ENCODE measurements at places on chromosomes 3 and 15.

DNA sequence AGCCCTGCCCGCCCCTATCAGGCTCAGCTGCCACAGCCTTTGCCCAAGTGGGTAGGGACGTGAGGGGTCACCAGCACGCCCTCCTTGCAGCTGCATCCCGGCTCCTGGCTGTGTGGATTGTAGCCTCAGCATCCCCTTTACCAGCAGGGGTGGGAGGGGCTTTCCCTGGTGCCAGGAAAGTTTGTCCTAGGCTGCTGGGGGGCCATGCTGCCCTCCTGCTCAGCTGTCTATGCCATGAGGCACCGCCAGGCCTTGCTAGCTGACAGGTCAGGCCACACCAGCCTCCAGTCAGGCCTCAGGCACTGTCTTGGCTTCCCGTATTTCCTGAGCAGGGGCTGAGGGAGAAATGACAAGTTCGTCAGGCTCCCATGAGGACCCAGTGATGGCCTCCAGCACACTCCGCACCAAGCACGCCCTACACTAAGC, 32.3 kb downstream of the TKT start:
- no peak for DNase-seq

DNA sequence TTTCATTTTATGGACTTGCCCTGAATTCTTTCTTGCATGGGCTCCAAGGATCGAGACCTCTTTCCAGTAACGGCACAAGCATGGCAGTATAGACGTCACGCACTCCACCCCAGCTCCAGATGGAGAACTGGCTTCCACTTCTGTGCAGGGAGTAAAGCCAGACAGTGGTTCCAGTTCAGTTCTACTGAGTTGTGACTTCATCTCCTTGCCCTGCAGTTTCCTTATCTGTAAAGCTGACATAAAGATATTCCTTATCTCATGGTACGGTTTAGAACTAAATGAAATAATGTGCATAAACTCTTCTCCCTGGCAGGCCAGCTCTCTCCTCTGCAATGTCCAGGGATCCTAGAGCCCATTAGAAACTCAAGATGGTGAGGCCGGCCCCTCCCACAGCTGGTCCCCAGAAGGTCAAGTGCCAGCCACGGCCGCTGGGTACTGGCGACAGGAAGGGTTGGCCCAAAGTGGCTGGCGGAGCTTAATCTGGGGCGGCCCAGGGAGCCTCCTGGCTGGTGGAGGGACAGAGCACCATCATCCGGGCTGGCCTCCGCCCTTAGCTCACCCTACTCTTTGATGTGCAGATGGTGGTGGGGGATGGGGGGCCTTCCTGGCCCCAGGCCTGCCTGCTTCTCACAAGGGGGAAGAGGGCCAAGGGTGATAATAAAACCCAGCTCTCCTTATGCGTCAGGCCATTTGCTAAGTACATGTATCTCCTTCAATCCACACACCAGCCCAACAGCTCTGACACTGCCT, 7.2 kb downstream of the MESP2 start:
- DNase-seq: no peak

DNA sequence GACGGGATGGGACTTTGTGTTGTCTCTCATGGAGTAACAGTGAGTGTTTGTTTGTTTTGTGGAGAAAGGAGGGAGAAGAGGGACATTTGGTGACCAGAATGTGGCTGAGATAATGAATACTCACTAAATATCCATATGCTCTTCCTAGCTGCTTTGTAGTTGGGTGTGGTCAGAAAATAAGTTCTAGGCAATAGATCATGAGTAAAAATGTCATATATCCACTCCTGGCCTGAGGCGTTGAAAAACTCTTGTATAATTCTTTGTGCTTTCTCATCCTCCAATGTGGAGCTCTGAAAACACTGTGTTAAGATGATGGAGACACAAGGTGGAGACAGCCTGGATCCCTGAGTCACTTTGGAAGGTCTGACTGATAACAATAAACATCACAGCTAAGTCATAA, 28.0 kb upstream of the IL16 start:
- DNase-seq: no peak

GRCh38 chr3:112335434-112335781, 2.5 kb downstream of the CD200 start:
- DNase-seq: no peak

- no peak for DNase-seq
Observed at GRCh38 chr3:181534781-181535221, 176.9 kb upstream of the SOX2 start.

- DNase-seq: no peak
Observed at GRCh38 chr15:63979262-63979793, 67.0 kb downstream of the DAPK2 start.

- DNase-seq: no peak
Observed at GRCh38 chr3:191314109-191314728, 15.0 kb upstream of the CCDC50 start.

DNA sequence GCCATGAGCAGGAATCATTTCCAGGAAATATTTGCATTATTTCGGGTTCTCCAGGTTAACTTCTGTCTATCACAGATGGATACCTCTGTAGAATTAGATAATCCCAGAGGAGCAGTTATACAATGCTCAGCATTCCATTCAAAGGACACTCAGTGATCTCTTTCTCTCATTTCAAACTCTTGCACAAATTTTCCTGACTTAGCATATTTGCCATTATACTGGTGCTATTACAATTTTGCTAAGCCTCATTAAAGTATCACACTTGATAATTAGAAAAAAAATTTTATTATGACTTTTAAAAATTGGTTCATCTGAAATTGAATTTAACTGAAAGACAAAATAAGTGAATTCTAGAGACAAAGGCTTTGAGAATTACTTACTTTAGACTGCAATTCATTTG, 469.0 kb downstream of the EPHA3 start:
- DNase-seq: no peak

DNA sequence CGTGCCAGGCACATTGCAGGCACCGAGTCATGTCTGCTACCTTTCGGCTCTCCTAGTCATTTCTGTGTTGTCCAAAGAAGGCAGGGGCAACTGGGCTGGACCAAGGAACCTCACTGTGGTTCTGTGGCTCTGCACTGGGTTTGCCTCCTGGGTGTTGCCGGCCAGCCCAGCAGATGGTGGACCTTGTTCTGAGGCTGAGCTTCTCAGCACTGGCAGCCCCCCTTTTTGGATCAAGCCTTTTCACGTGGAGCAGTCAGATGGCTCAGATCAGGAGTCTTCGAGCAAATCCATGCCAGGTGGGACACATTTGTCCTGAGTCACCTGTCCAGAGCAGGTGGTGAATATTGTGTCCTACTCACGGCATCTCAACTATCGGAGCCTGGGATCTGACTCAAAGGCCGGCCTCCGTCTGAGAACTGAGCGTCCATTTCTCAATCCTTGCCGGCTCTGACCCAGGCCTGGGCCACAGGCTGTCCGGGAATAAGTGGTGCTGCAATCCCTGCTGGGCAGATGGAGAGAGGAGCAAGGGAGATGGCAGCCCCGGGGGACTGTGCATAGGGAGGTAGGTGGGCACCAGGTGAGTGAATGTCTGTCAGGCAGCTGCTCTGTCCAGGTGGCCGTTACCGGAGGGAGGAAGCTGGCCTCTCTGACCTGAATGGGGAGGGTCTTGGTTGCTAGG, at the start of gene IL16:
Gene IL16 (plus strand): TSS at position 304 of the 679 bp plus-strand sequence. CDS start 28,521 bp downstream, outside the sequence.
- DNase-seq: no peak

DNA sequence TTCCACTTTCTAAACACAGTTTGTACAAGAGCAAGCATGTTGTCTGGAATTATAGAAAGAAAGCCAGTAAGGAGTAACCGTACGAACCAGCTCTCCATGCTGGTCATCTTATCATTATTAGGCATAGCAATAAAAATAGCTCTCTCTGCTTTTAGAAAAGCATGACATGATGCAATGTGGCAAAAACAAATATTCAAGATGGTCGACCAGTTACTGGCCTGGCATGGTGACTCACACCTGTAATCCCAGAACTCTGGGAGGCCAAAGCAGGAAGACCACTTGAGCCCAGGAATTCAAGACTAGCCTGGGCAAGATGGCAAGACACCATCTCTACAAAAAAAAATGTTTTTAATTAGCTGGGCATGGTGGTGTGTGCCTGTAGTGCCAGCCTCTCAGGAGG, 2.6 kb upstream of the MAP4 start:
- no peak for DNase-seq

DNA sequence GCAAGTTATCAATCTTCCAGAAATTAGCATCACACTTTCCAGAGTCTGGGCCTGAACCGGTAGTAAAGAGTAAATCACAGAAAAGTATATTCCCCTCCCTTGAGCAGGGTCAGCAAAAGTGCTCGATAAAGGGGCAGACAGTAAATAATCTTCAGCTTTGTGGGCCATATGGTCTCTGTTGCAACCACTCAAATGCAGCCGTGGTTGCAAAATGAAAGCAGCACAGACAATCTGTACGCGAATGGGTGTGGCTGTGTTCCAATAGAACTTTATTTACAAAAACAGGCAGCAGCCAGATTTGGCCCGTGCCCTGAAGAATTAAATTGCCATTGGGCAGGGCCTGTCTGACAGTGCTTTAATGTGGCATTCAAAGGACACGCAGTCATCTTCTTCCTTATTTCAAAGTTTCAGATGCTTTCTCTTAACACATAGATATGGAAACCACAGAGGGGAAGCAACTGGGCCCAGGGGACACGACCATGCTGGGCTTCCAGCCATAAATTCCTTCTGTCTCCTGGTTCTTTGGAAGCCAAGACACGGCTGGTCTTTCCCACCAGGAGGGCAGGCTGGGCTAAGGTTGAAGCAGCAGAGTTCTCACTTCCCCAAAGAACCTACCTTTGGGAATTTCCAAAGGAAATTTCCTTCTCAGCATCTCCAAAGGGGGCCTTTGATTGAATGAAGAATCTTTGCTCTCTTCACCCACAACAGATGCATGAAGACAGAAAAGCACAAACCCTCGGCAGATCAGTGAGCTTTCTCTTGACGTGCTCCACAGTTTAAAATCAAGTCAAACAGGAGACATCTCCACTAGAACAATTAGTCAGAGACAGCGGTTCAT, 489.8 kb upstream of the PROK2 start:
- no peak for DNase-seq

- DNase-seq: no peak
Observed at GRCh38 chr15:60945196-60945595, 283.9 kb downstream of the RORA start.

GRCh38 chr3:126245811-126246727, 65.7 kb upstream of the ALDH1L1 start:
- no peak for DNase-seq

GRCh38 chr3:117238806-117239205, 529.2 kb downstream of the TUSC7 start:
- no peak for DNase-seq

GRCh38 chr15:34209421-34210282, at the start of gene KATNBL1:
Gene KATNBL1 (minus strand): TSS chr15:34210096. CDS start chr15:34163676, 46,420 bp downstream.
- DNase-seq: peak; percentile 98

- DNase-seq: no peak
Observed at GRCh38 chr15:75178171-75178937, 23.3 kb upstream of the C15orf39 start.

GRCh38 chr15:89067751-89068150, 20.5 kb upstream of the ABHD2 start:
- DNase-seq: no peak

DNA sequence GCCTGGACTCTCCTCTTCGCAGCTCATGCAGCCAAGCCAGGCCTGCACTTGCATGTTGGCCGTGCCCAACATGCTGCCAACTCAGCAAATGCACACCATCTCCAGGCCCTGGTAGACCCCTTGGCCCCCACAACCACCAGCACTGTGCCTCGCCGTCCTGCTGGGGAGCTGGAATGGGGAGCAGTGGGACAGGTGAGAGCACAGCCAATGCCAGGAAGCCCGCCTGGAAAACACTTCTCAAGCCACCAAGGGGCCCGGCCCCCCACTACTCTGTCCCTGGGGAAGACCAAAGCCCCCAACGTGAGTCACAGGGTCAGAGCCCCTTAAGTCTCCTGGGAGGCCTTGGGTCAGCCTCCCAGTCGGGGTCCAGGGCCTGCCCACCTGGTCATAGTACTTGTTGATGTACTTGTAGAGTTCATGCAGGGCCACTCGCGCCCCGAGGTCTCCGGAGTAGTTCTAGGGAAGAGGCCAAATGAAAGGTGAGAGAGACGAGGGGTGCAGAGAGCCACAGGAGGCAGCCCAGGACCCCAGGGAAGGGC, 24.5 kb downstream of the PLXNB1 start:
- no peak for DNase-seq

DNA sequence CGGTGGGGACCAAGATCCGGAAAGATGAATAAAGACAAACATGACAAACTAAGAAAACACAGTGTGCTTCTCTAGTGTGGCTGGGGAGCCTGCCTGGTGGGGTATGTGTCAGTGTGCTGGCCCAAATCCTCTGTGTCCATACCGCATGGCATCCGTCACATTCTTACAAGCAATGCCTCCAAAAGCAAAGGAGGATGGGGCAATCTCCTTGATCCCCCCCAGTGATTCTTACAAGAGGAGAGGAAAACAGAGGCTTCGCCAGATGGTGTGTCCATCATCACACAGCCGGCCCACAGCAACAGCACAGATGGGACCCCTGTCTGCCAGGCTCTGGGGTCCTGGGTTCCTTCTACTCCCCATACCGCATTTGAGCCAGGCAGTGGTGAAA, 558 bp upstream of the IL17RC start:
- no peak for DNase-seq

DNA sequence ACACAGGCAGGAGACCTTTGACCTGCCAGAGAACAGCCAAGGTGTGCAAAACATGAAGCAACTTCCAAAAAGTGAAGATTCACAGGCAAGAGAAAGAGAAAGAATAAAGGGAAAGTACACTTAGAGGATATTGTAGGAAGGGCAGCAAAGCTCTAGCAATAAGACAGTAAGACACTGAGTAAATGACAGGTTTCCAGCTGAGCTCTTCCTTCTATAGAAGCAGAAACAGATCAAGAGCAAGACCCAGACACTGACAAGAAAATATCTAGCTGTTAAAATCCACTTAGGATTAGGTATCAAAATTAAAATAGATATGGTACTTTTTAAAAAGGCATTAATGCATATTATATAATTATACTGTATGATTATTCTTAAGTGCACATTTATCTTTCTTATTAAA, 333.4 kb downstream of the RAP2B start:
- no peak for DNase-seq

DNA sequence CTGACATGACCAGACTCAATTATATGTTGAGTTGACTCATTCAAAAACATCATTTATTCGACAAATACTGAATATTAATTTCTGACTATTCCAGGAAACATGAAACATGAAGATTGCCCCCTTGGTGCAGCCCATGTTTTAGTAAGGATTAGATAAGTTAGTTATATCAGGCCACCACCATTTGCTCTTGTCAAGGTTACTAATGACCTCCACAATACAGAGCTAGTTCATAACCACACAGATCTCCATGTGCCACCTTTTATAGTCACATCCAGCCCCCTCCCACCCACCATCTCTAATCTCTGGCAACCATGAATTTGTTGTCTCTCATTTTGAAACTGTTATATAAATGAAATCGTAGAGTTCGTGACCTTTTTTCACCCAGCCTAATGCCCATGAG, 15.7 kb downstream of the KLHL18 start:
- DNase-seq: no peak

DNA sequence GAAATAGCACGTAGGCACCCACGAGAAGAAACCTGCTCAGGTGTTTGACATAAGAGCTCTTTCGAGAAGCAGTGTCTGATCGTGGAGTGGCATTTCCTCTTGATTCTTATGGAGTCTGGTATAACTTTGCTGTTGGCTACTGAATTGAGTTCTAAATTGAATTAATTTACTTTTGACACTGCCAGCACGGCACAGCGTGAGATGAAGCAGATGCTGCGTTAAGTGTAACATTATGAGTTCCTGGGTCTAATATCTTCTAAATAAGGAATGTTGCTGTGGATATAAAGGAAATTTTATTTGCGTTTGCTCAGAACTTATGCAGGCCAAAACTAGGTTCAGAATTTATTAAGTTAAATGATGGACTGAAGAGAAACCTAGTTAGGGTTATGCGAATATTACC, 919.9 kb downstream of the TUSC7 start:
- no peak for DNase-seq

Data from activated gamma-delta T cell treated with anti-CD3 and anti-CD28 coated beads, Interleukin-2, amount 50 U/mL, for 16 hours (primary cell).